ENCODE measurements at places on chromosomes 3 and 15.

DNA sequence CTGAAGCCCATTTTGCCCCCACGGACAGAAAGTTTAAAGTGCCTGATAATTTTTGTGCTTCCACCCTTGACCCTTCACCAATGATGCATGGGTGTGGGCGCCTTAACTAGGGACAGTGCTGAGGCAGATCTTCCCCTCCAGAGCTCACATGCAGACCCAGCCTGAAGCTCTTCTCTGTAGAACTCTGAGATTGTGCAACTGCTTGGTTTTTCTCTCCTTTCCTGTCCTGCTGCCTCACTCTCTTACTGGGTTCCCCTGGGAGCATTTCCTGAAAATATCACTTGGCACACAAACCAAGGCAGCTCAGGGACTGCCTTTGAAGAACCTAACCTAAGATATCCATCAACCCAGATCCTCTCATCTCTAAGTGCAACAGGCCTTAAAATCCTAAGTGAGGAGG, 220.3 kb upstream of the STT3B start:
- DNase-seq: no peak

DNA sequence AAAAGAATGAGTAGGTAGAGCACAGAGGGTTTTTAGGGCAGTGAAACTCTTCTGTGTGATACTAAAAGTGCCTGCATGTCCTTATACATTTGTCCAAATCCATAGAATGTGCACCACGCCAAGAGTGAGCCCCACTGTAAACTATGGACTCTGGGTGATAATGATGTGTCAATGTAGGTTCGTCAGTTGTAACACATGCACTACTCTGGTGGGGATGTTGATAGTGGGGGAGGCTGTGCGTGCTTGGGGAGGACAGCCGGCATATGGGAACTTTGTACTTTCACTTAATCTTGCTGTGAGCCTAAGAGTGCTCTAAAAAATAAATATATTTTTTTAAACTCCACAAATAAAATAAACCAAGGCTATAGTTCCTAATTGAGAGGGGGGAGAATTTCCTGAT, 319.2 kb downstream of the SHQ1 start:
- no peak for DNase-seq

DNA sequence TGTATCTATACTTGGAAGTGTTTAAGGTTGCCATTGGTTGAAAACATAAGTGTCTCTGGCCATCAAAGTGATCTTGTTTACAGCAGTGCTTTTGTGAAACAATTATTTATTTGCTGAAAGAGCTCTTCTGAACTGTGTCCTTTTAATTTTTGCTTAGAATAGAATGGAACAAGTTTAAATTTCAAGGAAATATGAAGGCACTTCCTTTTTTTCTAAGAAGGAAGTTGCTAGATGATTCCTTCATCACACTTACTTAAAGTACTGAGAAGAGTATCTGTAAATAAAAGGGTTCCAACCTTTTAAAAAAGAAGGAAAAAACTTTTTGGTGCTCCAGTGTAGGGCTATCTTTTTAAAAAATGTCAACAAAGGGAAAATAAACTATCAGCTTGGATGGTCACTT, 19.7 kb downstream of the B3GNT5 start:
- no peak for DNase-seq

DNA sequence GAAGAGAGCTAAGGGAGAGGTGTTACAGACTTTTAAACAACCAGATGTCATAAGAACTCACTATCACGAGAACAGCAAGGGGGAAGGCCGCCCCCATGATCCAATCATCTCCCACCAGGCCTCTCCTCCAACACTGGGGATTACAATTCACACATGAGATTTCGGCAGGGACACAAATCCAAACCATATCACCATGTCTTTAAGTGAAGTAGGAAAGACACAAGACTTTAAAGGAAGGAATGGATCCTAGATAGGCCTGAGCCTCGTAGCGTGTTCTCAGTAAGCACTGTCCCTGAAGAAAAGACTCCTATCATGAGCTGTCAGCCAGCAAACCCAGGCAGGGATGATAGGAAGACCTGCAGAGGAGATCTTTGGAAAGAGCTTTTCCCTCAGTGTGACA, 15.1 kb upstream of the RPS27L start:
- DNase-seq: no peak

GRCh38 chr3:38133557-38134405, 3.1 kb downstream of the ACAA1 start:
- DNase-seq: no peak

DNA sequence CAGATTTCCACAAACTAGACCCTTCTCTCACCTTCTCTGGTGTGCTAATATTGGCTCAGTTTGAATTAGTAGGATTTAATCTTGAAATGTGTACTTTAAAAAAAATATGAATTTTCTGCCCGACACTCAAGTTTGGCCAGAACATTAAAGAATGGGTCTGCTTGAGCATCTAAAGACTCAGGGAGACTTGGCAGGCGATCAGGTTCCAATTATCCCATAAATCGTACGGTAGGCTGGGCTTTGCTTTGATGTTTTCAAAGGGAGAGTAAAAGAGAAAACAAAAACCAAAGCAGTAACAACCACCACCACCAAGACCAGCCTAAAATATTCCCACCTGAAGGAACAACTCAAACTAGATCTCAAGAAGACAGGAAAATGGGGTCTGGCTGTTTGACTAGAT, 230.8 kb downstream of the EBLN2 start:
- DNase-seq: peak; percentile 20

- DNase-seq: no peak
These were observed 206.5 kb downstream of the XXYLT1 start for GRCh38 chr3:195064300-195064931.

DNA sequence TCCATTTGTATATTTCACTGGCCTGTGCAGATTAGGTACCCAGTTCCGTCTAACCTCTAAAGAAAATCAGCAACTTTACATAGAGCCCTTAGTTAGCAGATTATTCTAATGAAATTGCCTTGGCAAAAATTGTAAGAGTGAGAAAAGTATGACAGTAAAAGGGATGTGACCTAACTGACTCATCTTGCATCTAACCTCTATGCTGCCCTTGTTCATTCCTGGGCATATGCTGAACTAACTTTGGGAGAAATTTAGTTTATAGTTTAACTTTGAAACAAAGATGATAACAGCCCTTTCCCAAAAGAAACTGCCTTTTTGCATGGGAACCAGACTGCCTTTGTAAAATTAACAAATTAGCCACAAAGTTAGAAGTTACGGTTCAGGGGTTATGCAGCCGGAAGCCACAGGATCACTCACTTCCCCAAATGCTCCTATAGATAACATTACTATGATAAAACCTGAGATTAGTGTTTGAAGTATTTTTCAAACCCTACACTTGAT, 839.8 kb upstream of the ALCAM start:
- DNase-seq: no peak

- no peak for DNase-seq
These were observed 488.6 kb downstream of the MAGI1 start for GRCh38 chr3:65550137-65550536.

DNA sequence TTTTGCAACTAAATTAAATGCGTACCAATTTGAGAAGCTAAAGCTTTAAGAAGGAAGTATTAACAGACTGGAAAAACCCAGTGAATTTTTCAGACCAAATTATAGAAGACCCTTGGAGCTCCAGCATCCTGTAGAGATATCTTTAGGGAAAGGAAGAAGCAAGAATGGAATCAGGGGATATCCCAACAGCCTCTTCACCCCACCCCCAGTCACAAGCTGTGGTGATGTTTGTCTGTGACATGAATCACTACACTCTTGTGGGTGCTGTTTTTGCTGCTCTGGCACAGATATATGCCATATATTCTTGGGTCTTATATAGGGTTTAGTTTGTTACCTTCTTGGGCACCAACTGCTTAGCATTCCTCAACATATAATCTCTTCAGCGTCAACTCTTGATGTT, 78.5 kb upstream of the BCL6 start:
- DNase-seq: no peak

GRCh38 chr3:195443391-195443989, 670 bp upstream of the ACAP2 start:
- DNase-seq: no peak

GRCh38 chr15:68192804-68193486, 12.2 kb downstream of the CALML4 start:
- DNase-seq: no peak

- DNase-seq: no peak
These were observed 10.9 kb downstream of the TM6SF1 start for GRCh38 chr15:83118291-83118827.

DNA sequence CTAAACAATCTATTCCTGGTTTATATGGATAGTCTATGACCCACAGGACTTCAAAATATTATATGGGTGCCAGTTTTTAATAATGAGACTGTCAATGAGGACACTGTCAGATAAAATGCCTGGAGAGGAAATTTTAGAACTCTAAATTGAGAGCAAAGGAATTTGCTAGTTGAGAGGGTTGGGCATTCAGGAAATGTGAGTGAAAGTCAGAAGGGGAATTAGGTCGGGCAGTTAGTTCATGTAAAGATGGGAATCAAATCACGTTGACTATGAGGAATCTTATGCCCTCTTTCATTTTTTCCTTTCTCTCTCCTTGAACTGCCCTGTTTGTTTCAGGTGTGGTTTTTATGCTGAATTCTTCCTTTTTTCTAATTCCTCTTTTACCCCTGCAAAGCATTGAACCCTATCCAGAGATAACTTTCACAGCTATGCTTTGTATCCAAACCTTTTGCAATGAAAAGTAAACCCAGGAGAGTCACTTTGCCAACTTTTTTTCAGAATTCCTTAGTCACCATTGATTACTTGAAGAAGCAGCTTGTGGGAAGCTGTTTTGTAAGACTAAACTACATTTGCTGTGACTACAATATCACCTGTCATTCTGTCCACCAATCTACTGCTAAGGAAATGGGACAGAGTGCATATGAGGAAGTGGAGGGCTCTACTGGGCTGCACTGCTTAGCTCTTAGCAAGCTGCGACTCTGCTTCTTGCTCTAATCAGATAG, 27.8 kb downstream of the CHP1 start:
- DNase-seq: no peak

- DNase-seq: peak; percentile 19
These were observed 307.9 kb downstream of the CLSTN2 start for GRCh38 chr3:140242818-140243276.

GRCh38 chr15:99096894-99097426, 7.9 kb upstream of the SYNM start:
- no peak for DNase-seq

- DNase-seq: no peak
These were observed 256.0 kb downstream of the SV2B start for GRCh38 chr15:91356083-91356482.

DNA sequence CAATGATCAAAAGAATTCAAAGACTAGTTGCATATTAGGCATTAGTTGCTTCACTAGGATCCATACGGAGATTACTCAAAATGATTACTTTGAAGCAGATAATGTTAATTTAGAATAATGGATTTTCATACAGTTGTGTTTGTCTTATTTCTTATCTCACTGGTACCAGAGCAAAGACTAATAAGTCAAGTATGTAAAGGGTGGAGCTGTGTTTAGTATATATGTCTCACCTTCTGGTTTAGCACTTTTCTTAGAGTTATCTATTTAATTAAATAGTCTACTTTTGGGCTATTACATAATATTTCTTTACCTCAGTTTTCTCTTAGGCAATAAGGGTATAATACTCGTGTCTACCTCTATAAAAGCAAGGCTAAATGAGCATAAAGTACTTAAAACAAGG, 18.8 kb downstream of the TMEM207 start:
- DNase-seq: no peak

DNA sequence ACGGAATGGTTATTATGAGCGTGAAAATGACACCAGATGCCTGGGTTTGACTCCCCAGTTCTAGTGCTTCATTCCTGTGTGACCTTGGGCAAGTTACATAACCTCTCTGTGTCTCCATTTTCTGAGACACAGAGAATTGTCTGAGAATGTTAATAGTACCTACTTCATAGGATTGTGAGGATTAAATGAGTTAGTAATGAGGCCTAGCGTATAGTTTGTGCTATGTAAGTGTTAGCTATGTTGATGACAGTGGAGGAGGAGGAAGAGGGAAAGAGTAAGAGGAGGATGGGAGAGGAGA, 150.3 kb downstream of the MEGF11 start:
- DNase-seq: no peak

- DNase-seq: no peak
These were observed 371.2 kb upstream of the WNT5A start for GRCh38 chr3:55858302-55858701.

GRCh38 chr3:53862241-53862640, 15.9 kb downstream of the IL17RB start:
- no peak for DNase-seq

- no peak for DNase-seq
These were observed 20.8 kb upstream of the CNBP start for GRCh38 chr3:129204473-129204872.

GRCh38 chr15:55588815-55589115, 620 bp upstream of the PYGO1 start:
- no peak for DNase-seq

DNA sequence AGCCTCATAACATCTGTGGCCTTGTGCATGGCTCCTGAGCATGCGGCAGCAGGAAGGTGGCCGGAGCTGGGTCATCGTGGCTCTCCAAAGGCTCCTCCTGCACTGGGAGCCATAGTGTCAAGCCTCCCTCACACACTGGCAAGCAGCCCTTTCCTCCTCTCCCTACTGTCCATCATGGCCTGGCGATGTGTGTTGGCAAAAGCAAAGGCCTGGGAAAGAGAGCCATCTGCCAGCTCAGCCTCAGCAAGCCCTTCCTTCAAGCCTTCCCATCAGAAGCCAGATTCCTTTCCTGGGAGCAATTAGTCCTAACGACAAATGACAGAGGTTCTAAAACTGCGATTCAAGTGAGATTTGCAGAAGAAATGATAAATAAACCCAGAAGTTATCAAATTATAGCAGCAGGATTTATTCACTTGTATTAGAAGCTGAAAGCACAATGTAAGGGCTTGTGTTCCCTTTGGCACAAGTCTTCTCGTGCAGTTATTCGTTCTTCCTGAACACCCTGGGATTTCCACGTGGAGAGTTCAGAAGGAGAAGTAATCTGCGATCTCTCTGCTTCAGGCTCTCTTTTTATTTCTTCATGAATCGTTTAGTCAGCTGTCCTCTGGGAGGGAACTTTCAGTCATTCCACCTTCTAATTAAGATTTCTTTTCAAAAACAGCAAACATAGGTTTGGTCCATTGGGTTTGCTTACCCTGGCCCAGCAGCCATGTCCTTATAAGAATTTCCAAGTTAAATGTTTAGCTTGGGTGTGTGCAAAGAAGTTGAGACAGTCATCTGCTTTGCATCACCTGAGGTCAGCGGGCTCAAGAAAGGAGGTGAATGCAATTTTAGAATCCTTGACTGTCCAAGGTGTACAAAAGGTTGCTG, 110.3 kb upstream of the TMC3 start:
- DNase-seq: peak; percentile 74

GRCh38 chr3:58996730-58997129, 53.1 kb downstream of the CFAP20DC start:
- DNase-seq: no peak

All from NCI-H446 (cell line).